ENCODE measurements at places on chromosomes 5 and 9. TPM values are rescaled to one million over a fixed set of nuclear protein-coding genes. Genes with fewer than 3 reads are reported as not detected.
A peak's percentile ranks its signal among the peaks of the same experiment; 100 is the strongest.

GRCh38 chr5:122999947-123000563, 36.5 kb downstream of the PPIC start:
- peak; percentile 60 for DNase-seq

The NPDC1 gene
- total RNA-seq = 36.0 TPM

GRCh38 chr9:89911721-89912604, 307.2 kb downstream of the GADD45G start:
- no peak for DNase-seq

DNA sequence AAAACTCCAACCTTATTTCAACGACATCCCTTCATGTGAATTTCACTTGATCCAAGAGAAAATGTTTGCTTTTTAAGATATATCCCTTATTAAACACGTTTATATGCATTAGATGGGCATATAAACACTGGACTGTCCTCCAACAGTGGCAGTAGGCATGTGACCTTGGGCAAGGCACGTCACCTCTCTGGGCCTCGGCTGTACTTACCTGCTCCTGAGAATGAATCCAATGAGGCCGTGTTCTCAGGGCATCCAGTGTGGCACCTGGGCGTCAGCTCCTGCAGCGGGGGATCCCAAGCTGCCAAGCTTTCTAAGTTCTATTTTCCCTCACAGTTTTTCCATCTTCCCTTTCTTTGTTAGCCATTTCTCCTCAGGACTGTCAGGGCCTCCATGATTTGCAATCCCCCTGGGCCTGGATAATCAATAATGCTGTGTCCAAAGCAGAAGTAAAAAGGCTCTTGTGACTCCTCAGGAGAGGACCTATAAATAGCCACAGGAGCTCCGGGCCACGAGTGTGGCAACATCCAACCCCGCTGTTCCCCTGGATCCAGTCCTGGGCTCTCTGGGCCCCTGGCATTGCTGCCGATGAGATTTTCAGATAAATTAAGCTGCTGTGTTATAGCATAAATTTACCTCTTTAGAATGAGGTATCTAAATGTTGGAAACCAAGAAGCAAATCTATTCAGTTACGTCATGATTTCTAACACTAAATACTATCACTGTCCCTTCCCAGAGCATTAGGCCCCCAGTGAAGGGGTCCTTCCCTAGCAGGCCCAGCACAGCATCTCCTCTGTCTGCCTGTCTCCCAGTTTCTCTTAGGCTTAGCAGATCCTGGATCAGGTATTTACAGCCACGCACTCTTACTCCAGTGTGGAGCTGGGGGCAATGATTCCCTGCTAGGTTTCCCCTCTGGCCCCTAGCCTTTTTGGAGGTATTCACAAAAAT, 76.8 kb downstream of the PTPN3 start:
- DNase-seq = no peak

- DNase-seq = no peak
These were observed 630.2 kb upstream of the DMAC1 start for GRCh38 chr9:8429768-8430167.
